Activated B cell treated with CpG ODN at 0.5 μM for 24 hours (primary cell): ENCODE measurements at places on chromosomes 11 and 22.

DNA sequence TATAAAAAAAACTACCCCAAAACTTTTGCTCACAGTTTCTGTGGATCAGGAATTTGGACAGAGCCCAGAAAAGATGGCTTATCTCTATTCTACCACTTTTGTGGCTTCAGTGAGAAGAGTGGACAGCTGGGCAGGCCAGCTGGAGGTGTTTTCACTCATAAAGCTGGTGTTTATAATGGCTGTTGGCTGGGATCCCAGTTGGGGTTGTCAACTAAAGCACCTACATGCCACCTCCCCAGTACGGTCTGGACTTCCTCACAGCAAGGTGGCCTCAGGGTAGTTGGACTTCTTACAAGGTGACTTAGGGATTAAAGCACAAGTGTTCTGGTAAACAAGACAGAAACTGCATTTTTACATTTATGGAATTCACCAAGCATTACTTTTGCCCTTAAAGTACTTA lies 171.0 kb downstream of the NELL1 start:
- H3K4me3 ChIP-seq: no peak overlapping the region
- H3K4me1 ChIP-seq: no peaks in the 10 kb centered on the region
- no peaks in the 10 kb centered on the region for H3K36me3 ChIP-seq
- DNase-seq: no peak
- no peak overlapping the region for H3K27ac ChIP-seq
- no peaks in the 10 kb centered on the region for H3K27me3 ChIP-seq

DNA sequence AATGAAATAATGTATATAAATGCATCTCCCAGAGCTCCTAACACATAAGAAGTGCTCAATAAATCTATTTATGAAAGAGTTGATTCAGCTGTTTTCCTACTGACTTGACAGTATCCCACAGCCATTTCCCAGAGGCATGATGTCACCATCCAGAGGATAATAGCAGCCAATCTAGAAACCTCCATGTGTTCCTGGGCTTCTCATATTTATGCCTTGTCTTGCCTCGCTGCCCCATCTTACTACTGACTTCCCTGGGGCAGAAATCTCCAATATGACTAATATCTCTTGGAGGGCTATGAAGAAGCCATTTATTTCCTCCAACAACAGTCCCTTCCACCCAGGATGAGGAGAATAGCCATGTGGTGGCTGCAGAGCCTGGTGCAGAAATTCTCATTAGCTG lies 115.4 kb upstream of the NAV2 start:
- H3K27me3 ChIP-seq: peaks cover under 1% of the 10 kb centered on the region
- DNase-seq: no peak
- H3K27ac ChIP-seq: no peak overlapping the region
- H3K4me1 ChIP-seq: no peaks in the 10 kb centered on the region
- no peaks in the 10 kb centered on the region for H3K36me3 ChIP-seq

GRCh38 chr11:35192347-35192746 lies 53.4 kb downstream of the CD44 start:
- no peaks in the 10 kb centered on the region for H3K27me3 ChIP-seq
- H3K36me3 ChIP-seq: peaks cover 100% of the 10 kb centered on the region
- peaks cover 39% of the 10 kb centered on the region for H3K4me1 ChIP-seq
- H3K4me3 ChIP-seq: no peak overlapping the region
- DNase-seq: no peak
- peak overlapping the region; percentile 18 for H3K27ac ChIP-seq

DNA sequence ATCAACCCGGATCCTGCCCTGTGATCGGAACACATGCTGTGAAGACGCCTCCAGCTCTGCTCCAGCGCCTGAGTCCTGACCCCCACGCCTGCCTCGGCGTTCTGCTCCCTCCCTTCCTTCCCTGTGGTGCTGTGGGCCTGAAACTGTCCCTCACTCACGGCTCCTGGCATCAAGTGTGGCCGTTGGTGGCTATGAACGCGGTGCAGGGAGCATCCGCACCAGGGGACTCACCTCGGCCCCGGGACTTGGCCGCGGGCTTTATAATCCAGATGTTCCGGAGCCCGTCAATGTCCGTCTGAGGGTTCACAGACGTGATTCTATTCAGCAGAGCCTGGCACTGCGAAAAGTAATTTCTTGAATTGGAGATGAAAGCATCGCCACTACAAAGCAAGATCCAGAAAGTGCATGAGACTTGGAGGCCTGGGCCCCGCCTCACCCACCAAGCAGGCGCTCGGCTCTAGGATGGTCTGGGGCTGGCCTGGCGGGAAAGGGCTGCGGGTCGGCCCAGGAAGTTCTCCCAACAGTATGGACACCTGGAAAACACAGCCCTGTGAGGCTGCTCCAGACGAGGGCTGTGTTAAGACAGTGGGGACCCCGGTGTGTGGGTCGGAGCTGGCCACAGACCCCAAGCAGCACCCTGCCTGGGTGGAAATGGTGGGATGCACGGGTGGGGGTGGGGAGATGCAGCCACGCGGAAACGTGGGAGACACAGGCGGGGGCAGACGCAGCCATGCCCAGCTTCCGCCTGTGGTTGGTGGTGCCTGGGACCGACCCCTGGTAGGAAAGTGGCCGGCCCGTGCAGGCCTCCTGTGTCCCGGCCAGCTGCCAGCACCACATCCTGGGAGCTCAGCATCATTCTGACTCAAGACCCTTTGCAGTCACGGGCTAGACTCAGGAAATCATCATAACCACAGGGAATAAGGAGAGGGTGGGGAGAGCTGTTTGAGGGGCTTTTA lies 21.8 kb upstream of the IL17REL start:
- no peak for DNase-seq
- peaks cover 7% of the 10 kb centered on the region for H3K4me1 ChIP-seq
- H3K4me3 ChIP-seq: no peak overlapping the region
- H3K36me3 ChIP-seq: no peaks in the 10 kb centered on the region
- peaks cover 7% of the 10 kb centered on the region for H3K27me3 ChIP-seq

DNA sequence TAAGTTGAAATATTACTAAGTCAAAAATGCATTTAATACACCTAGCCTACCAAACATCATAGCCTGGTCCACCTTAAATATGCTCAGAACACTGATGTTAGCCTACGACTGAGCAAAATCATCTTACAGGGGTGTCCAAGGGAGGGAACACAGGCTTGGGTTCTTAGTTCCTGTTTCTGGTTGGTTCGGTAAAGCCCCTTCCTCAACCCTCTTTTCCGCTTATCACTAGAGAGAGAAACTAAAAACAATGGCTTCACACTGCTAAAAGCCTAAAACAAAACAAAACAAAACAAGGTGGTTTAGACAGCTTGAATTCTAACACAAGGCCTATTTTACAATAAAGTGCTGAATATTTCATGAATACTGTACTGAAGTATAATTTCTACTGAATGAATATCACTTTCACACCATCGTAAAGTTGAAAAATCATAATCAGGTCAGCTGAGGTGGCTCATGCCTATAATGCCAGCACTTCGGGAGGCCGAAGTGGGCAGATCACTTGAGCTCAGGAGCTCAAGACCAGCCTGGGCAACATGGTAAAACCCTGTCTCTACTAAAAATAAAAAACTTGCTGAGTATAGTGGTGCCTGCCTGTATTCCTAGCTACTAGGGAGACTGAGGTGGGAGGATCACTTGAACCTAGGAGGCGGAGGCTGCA lies 118.0 kb downstream of the SIK3 start:
- H3K4me1 ChIP-seq: peaks cover 77% of the 10 kb centered on the region
- H3K36me3 ChIP-seq: peaks cover 10% of the 10 kb centered on the region
- no peak for DNase-seq
- H3K27ac ChIP-seq: peak overlapping the region; percentile 94

DNA sequence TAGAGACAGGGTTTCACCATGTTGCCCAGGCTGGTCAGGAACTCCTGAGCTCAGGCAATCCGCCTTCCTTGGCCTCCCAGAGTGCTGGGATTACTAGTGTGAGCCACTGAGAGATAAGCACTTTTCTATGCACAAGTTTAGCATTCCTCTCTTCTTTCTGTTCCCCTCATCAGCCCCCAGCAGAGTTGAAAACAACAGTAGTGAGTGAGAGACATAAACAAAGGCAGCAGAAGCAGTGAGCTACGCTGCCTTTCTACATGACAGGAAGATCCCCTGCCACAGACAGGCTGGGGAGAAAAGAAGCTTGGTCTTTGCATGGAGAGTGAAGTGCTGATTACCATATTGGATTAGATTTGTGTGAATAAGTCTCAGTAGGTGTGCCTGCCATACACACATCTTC lies 392.0 kb upstream of the KIRREL3 start:
- H3K27me3 ChIP-seq: peaks cover 3% of the 10 kb centered on the region
- no peak for DNase-seq
- H3K27ac ChIP-seq: no peak overlapping the region
- H3K4me1 ChIP-seq: no peaks in the 10 kb centered on the region
- no peaks in the 10 kb centered on the region for H3K36me3 ChIP-seq

- no peaks in the 10 kb centered on the region for H3K36me3 ChIP-seq
- no peak overlapping the region for H3K27ac ChIP-seq
- H3K4me3 ChIP-seq: no peak overlapping the region
- DNase-seq: no peak
These were observed 48.3 kb downstream of the RPUSD4 start for GRCh38 chr11:126163074-126163700.

DNA sequence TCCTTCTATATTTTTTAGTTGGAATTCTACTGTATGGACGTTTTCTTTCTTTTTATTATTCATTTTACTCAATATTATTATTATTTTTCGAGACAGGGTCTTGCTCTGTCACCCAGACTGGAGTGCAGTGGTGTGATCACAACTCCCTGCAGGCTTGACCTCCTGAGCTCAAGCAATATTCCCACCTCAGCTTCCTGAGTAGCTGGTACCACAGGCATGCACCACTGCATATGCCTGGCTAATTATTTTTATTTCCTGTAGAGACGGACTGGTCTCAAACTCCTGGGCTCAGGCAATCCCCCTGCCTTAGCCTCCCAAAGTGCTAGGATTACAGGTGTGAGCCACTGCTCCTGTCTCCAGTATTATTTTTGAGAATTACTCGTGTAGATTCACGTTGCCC lies 34.0 kb upstream of the CCDC134 start:
- H3K27me3 ChIP-seq: no peaks in the 10 kb centered on the region
- no peak overlapping the region for H3K4me3 ChIP-seq
- H3K36me3 ChIP-seq: no peaks in the 10 kb centered on the region

GRCh38 chr11:13644997-13645687 lies 23.3 kb upstream of the FAR1 start:
- peaks cover 25% of the 10 kb centered on the region for H3K27me3 ChIP-seq
- no peak overlapping the region for H3K4me3 ChIP-seq
- DNase-seq: no peak
- H3K36me3 ChIP-seq: no peaks in the 10 kb centered on the region
- no peak overlapping the region for H3K27ac ChIP-seq

DNA sequence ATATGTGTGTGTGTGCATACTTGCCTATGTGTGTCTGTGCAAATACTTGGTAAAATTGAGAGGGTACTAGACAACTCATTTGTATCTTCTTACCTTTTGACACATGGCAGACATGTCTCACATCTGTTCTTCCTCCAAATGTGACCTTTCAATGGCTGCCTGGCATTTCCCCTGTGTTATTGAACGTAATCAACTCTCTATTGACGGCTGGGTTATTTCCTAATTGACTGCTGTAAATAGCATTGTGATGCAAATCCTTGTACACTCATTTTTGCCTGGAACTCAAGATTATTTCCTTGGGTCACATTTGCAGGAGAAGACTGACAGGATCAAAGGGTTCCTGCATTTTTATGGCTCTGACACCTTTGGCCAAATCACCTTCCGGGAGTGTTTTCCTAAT lies 37.4 kb downstream of the KCNQ1 start:
- no peak overlapping the region for H3K4me3 ChIP-seq
- no peak for DNase-seq
- H3K4me1 ChIP-seq: peaks cover 29% of the 10 kb centered on the region
- H3K27ac ChIP-seq: no peak overlapping the region
- H3K27me3 ChIP-seq: no peaks in the 10 kb centered on the region

DNA sequence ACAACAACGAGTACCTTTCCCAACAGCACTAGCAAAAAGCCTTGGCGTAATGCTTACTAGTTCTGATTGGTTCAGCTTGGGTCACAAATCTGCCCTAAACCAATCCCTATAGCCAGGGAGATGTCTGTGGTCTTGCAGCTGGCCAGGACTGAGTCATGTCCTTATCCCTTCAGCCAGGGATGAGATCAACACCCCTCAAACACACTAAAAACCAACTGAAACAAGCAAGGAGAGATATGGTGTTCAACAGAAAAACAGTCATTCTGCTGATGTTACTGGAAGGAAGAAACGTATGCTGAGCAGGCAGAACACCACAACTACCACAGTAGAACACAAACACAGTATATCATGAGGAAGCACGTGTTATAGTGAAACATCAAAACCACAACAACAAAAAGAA lies 375.6 kb downstream of the LARGE1 start:
- no peak for DNase-seq
- no peak overlapping the region for H3K4me3 ChIP-seq
- H3K36me3 ChIP-seq: peaks cover 6% of the 10 kb centered on the region
- H3K27ac ChIP-seq: no peak overlapping the region
- no peaks in the 10 kb centered on the region for H3K27me3 ChIP-seq

GRCh38 chr11:34148504-34149165 lies 43.2 kb downstream of the NAT10 start:
- no peaks in the 10 kb centered on the region for H3K27me3 ChIP-seq
- peaks cover 31% of the 10 kb centered on the region for H3K4me1 ChIP-seq
- H3K4me3 ChIP-seq: no peak overlapping the region
- H3K27ac ChIP-seq: no peak overlapping the region
- DNase-seq: no peak
- H3K36me3 ChIP-seq: peaks cover 92% of the 10 kb centered on the region

DNA sequence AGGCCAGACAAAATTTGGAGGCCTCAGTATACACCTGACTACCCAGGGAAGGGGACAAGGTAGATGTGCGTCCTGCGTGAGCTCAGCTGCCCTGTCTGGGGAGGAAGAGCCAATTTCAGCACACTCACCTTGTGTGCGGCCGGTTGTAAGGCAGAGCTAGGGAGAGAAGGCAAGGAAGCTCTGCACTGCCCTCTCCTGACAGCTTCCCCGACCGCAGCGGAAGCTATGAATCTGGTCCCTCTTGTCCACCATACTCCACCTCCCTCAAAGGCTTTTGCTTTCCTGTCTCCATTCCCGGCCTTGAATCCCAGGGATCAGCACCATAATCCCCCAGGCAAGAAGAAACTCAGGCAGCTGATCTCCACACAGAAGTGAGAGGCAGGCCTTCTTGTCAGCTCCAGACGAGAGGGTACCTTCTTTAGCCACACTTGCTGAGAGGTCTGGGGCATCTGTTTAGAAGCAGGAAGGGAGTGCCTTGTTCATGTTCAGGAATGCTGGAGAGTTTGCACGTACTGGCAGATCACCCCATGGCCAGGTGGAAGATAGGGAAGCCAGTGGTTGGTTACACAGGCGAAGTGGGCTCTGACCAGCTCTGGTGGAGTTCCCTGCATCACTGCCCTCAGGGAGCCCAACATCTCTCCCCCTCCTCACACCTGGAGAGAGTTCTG lies 62.5 kb downstream of the FEZ1 start:
- H3K4me1 ChIP-seq: peaks cover 2% of the 10 kb centered on the region
- H3K27ac ChIP-seq: no peak overlapping the region
- no peaks in the 10 kb centered on the region for H3K36me3 ChIP-seq
